ENCODE measurements at places on chromosomes 6 and 20. TPM values are rescaled to one million over a fixed set of nuclear protein-coding genes. Genes with fewer than 3 reads are reported as not detected.

ZDHHC14 gene
- total RNA-seq: 3.0 TPM

HLA-DQA2 gene
- 3.3 TPM for total RNA-seq

PTPRT gene
- not detected for total RNA-seq

CTAGE9 gene
- not detected for total RNA-seq

FILIP1 gene
- total RNA-seq: not detected

FRK gene
- 0.46 TPM for total RNA-seq

GRCh38 chr6:26468829-26469228, 11.1 kb downstream of the BTN2A1 start:
- DNase-seq: no peak

GRCh38 chr20:11387189-11387754, 530.4 kb upstream of the BTBD3 start:
- DNase-seq: no peak

Data from OCI-LY7 (cell line).